ENCODE measurements at places on chromosomes 3 and 15.

- no peak for DNase-seq
Measured at GRCh38 chr15:64070965-64071851, 22.4 kb downstream of the CIAO2A start.

GRCh38 chr3:62248734-62249483 lies 124.4 kb downstream of the FEZF2 start:
- DNase-seq, result no peak

DNA sequence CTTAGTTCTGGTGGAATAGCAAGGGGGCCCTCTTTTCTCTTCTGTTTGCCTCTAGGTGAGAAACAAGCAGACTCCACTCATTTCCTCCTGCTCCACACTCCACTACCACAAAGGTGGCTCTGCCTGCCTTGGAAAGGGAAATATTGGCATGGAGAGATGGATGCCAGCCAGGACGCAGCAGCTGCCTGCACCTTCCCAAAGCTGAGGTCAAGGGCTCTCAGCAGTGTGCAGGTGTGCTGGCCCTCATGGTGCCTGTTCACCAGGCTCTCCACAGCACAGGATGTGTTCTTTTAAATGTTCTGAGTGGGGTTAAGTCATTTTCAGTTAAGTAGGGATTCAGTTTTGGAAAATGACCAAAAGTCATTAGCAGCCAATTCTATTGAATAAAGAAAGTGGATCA lies 211.2 kb upstream of the STRIT1 start:
- peak; percentile 95 for DNase-seq

GRCh38 chr15:58551764-58552504 lies 120.1 kb downstream of the LIPC start:
- no peak for DNase-seq

DNA sequence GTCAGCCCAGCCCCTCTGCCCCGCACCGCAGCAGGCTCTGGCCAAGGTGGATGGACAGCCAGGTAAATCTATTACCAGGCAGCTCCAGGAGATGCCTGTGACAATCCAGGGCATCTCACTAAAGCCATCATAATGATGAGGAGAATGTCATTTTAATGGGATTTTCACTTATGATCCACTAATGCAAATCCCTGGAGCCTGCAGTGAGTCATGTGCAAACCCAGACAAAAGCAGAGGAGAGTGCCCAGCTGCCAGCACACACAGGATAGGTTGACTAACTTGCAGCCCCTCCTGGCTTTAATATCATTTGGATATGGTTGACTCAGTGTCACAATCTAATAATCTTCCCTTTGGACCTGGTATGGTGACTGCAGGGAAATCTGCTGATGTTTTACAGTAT lies 206.9 kb upstream of the TRIM42 start:
- no peak for DNase-seq

DNA sequence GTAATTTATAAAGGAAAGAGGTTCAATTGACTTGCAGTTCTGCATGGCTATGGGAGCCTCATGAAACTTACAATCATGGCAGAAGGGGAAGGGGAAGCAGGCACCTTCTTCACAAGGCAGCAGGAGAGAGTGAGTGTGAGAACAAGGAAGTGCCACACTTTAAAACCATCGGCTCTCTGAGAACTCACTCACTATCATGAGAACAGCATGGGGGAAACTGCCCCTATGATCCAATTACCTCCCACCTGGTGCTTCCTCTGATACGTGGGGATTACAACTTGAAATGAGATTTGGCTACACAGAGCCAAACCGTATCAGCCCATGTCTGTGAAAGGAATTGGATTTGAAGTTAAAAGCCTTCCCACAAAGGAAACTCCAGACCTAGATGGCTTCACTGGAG lies 39.1 kb downstream of the TKT start:
- no peak for DNase-seq

DNA sequence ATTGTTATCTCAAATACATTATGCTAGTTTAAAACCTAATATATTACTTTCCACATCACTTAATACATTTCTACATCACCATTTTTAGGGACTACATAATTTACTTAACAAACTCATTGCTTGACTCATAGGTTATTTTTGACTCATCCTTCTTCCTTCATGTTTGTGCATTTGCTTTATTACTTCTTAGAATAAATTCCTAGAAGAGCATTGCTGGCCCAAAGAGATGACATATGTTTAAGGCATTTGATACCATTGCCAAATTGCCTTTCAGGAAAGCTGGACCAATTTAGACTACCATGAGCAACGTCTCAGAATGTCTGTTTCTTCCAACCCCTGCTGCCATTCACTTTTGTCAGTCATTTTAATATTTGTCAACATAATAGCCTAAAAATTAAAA lies 905.8 kb downstream of the IGSF11 start:
- DNase-seq, result no peak

DNA sequence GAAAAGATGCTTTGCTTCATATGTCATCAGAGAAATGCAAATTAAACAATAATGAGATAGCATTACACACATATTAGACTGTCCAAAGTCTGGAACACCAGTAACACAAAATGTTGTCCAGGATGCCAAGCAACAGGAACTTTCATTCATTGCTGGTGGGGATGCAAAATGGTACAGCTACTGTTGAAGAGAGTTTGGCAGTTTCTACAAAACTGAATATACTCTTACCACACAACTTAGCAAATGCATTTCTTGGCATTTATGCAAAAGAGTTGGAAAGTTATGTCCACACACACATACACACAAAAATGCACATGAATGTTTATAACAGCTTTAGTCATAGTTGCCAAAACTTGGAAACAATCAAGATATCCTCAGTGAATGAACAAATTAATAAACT lies 195.2 kb upstream of the MME start:
- no peak for DNase-seq

DNA sequence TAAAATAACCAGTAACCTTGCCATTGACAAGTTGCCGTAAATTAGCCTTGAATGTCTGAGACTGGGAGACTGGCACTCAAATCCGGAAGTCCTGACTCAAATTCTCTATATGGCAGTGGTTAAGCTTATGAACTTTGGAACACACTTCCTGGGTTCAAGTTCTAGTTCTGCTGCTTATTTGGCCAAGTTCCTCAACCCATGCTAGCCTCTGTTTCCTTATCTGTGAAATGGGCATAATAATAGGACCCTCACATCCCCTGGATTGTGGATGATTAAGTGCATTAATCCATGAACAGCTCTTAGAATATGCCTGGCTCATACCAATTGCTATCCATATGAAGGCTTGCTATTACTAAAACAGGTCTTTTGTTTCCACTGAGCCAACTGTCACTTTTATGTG lies 311.5 kb downstream of the EDEM1 start:
- no peak for DNase-seq

DNA sequence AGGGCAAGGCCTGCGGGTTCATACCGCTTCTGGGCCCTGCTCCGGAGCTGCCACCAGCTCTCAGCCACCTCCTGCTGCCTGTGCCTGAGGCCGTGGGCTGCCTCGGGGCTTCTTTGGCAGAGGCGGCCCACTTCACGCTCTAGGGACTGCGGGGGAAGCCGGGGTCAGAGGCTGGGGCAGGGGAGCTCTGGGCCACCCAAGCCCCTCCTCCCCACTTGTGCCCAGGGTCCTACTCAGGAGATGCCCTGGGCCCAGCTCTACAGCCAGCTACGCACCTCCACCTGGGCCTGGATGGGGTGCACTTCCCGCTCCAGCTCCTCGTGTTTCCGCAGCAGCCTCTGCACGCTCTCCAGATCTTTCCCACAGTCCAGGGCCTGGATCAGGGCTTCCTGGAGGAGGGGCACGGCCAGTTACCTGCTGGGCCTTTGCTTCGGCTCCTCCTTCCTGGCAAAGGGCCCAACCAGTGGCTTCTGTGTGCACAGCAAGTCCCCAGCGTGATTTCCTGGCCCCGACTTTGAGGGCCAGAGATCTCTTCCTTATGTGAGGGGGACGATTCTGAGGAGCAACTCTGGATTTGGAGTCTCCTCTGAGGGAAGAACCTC lies 24.0 kb downstream of the PLA2G4B start:
- DNase-seq, result peak; percentile 16

DNA sequence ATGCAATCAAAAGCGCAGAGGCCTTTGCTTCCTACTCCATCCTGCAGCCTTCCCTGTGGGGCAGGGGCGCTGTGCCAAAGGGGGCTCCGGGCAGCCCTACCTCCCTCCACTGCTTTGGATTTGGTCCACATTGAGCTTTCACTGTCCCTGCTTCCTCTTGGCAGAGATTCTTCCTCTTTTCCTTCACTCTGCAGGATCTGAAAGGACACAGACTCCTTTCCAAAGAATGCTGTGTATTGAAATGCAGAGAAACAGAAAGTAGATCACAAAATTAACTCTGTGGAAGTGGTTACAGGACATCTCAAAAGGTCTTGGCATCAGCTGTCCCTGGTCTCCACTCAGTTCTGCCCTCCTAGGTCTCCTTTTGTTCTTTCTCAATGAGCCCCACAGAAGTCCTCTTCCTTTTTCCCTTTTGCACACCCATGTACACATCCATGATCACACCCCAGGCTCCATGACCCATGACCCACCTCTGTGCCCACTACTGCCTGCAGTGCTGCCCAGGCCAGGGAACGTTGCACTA lies 64.1 kb downstream of the CCR1 start:
- DNase-seq, result no peak

DNA sequence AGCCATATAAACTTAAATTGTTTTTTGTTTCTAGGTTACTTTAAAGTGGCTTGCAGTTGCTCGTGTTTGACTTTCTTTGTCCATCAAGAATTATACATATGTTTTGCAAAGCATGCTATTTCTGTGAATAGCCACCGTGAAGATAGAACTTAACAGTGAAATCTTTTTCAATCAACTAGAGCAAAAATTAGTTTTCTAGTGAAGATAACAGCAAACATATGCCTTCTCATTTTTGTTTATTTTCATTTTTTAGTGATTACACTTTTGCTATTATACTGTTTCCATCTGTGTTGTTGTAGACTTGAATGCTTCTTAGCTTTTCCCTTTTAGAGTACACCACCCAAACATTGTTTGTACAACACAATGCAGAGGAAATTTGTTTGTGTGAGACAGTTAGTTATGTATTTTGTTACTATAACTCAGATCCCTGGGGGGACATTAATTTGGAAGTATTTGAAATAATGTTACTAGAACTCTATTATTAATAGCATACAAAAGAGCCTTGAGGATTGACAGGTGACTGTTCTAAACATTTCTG lies 62.8 kb downstream of the CRYBG3 start:
- DNase-seq, result no peak

GRCh38 chr3:28916713-28917499 lies 364.0 kb upstream of the RBMS3 start:
- DNase-seq, result no peak

- DNase-seq, result no peak
Measured at GRCh38 chr3:39911465-39912309, 102.3 kb downstream of the MYRIP start.

GRCh38 chr3:95738045-95738444 lies 1076.3 kb upstream of the EPHA6 start:
- no peak for DNase-seq

DNA sequence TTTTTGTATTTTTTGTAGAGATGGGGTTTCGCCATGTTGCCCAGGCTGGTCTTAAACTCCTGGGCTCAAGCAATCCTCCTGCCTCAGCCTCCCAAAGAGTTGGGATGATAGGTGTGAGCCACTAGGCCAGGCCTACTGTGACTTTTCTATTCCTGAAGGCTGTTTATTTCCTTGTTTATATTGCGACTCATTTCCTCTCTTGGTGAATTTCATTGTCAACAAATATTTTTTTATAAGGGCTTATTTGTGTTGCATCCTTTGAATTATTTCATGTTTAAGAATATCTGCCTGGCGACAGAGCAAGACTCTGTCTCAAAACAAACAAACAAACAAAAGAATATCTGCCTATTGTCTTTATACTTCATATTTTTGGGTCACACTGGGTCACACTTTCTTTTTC lies 29.4 kb upstream of the MCCC1 start:
- DNase-seq, result no peak

- DNase-seq, result no peak
Measured at GRCh38 chr3:196120291-196120951, 38.5 kb upstream of the TFRC start.

GRCh38 chr15:91855684-91856489 lies 2.4 kb downstream of the SLCO3A1 start:
- DNase-seq, result peak; percentile 48

DNA sequence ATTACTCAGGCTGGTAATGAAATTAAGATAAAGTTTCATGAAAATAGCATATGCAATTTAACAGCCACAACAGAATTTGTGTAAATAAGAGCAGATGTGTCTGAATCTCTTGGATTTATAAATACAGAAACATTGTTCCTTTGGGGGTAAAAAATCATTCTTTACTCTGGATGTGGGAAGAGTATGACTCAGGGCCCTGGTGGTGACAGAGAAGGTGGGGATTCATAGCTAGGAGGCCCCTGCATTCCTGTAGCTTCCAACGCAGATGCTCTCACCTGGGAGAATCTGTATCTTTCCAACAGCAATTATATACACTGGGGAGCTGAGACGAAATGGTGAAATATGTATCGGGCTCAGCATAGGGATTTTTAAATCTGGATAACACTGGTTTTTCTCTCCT lies 167.6 kb upstream of the CADPS start:
- no peak for DNase-seq

DNA sequence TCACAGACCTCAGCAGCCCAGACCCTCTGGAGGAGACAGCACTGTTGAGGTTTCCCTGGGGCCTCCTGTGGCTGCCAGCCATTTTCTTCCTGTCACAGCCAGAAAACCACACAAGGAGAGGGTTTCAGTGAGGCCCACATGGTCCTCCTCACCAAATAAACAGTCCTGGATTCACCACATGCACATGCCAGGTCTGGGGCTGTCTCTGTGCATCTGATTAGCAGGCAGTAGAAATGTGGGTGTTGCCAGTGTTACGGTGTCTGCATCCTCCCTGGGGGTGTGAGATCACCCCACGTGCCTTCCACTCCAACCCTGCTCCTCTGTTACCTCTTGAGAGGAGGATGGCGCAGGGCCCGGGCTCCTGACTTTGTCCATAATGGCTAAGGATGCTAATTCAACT lies 140.4 kb downstream of the CHDH start:
- no peak for DNase-seq
